Midbrain (tissue), 1 donor: ENCODE measurements at places on chromosomes 11 and 22.

DNA sequence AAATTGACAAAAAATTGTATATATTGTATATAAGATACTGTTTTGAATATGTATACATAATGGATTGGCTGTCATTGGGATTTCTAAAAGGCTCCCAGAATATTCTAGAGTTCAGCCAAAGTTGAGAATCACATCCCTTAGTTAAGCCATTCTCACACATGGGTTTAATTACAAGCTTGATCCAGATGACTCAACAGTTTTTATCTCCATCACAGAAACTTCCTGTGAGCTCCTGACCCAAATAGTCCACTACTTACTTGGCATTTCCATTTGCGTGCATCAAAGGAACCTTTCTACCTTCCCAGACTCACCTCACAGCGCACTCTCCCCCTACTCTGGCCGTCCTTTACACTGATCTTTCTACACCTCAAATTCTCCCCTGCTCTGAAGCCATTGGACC lies 184.8 kb upstream of the ARHGAP20 start:
- DNase-seq, result no peak

DNA sequence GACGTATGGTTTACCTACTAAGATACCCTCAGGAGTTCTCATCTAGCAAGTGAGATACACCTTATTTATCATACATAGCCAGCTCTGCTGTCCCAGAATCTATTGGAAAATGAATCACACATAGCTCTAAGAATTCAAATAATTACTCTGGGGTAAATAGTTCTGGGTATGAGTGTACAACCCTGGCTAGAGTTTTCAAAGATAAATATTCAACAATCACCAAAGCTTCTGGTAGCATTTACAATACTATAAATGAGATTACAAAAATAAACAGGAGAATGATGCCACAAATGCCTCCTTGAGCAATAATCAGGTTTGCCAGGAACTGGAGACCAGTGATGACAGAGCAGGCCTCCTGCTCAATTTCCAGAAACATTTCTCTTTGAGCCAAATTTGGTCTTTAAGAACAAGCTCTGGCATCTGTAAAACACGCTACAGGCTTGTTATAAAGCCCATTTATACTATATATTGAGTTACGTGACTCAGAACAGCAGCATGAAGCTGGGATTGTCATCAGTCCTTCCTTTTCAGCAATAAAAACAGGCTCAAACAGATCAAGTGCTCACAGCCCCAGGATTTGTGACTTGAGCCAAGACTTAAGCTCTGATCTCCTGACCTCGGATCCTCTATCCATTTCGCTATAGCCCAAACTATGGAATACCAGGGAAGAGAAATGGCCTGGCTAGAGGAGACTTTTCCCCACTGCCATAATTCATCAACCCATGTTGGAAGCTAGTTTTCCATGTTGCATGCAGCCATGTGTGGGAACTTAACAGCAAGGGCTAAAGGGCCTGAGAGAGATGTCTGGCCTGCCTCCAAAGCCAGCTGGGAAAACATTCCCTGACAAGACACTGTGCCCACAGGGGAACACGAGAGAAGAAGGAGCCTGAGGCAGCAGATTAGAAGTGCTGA lies 19.7 kb downstream of the RAB30 start:
- DNase-seq, result peak; percentile 43

DNA sequence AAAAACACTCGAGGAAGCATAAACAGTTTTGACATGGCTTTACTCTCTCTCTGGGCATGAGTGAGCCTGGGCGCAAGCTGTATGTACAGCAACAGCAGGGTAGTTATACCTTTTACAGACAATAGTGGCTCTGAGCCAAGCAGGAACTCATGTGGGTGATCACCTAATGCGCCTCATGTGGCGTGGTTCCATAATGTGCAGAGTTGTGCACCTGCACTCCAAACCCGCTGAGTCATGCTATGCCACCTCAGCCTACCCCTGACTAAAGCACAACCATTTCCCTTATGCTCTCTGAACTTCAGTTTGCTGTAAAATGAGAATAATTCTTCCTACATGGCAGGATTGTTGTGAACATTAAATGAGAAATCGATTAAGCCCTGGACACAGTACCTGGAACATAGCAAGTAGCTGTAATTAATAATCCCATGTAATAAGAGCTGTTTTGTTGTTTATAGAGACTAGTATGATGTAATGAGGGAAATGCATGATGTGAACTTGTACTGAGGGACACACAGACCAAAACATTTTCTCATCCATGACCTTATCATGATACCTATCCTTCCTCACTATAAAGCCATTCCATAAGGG lies 71.6 kb downstream of the CCDC34 start:
- DNase-seq, result no peak

DNA sequence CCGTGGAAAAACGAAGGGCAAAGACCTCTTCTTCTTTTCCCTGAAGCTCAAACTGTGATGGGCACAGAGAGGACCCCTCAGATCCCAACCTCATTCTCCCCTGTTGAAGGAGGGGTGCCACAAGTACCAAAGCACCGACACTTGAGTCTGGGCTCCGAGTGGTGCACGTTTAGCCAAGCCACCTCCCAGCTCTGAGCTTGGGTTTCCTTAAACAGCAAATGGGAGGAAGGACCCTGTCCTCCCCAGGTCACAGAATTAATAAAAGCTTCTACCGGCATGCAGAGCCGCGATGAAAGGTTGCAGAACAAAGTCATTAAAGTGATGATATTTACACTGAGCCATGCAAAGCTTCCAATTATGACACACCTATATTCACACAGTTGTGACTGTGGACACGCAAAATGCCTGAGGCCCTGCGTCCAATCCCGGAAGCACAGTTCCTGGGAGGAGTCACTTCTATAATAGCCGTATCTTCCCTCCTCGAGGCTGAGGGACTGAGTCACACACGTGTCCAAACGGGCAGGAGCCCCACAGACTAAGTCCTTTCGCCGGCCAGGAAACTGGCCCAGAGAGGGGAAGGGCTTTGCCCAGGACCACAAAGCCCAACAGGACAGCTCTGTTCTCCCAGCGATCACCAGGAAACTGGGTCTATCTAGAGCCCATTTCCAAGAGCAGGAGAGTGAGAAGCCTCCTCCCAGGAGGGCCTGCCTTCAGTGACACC lies 922 bp upstream of the CSNK1E start:
- no peak for DNase-seq

DNA sequence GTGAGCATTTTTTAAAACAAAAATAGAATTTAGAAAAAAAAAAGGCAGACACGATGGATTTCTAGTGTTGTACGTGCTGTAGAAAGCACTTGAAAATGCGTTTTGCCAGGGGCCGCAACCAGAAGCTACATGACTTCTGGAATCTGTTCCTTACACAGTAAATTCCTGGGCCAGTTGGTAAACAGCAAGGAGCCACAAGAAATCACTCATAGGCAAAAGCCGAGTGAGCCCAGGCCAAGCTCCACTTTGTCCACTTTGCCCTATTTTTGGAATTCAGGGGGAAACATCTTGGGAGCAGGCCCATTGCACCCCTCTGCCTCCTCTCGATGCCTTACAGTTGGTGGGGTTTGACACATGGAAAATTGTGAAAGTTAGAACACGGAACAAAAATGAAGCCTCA lies 4.1 kb upstream of the CELSR1 start:
- DNase-seq, result no peak

DNA sequence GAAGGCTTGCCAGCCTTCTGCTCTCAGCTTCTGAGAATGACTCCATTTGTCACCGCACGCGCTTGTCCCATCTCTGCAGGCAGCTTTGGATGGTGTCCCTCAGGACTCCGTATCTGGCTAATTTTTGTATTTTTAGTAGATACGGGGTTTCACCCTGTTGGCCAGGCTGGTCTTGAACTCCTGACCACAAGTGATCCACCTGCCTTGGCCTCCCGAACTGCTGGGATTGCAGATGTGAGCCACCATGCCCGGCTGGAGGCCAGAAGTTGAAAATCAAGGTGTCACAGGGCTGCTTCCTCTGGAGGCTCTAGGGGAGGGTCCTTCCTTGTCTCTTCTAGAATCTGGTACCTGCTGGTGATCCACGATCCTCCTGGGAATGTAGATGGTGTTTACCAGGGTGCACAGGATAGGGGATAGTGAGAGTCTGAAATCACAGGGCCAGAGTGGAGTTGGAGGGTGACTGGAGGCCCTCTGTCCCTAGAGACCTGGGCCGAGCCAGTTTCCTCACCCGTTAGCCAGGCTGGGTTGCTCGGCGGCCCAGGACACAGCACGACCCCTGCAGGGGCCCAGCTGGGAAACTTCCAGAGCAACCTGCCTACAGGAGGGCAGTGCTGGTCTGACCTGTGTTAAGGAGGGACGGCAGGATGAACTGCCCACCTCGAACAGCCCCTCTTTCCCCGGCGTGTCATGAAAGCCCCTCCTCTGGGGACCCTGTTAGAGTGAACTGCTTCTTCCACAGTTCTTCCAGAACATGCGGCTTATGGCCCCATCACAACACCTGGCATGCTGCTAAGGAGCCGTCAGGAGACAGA lies 48.9 kb upstream of the SHANK2 start:
- no peak for DNase-seq

DNA sequence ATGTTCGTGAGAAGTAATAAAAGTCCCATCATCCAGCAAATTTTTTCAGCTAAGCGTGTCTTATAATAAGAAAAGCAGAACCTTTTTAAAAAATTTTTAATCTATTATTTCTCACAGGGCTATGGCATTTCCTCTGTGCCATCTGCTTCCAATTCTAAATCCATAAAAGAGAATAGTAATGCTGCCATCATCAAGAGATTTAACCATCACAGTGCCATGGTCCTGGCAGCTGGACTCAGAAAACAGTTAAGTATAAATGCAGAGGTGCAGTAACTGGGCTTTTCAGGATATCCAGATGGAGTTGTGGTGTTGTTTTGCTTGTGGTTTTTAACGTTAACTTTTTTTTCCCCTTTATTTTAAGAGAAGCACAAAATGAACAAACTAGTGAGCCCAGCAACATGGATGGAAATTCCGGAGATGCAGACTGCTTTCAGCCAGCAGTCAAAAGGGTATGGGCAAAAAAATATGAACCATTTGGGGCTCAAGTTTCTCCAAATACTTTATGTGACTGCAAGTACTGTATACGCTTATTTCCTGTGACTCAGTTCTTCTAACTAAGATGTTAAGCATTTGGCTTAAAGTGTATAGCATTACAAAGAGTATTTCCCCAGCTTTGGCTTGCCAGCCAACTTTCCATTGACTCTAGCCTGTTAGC lies 25.2 kb downstream of the GTF2H1 start:
- DNase-seq, result no peak

DNA sequence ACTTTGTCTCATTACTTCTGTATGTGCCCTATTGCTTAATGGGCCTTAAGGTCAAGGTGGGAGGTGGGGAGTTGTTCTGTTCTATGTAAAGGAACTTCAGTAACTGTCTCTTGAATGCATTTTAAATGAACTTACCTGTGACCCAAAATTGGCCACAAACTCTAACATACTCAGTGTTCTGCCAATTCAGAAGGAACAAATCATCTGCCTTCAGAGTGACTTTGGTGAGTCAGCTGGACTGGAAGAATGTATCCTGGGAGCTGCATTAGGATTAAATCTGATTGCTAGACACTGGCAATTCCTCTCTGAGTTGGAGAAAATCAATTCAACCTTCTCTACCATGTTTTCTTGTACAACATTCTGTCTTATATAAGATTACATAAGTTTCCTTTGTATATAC lies 1104.8 kb downstream of the DLG2 start:
- DNase-seq, result no peak

- peak; percentile 86 for DNase-seq
Observed at GRCh38 chr11:119975561-119976152, 162.3 kb downstream of the TRIM29 start.

DNA sequence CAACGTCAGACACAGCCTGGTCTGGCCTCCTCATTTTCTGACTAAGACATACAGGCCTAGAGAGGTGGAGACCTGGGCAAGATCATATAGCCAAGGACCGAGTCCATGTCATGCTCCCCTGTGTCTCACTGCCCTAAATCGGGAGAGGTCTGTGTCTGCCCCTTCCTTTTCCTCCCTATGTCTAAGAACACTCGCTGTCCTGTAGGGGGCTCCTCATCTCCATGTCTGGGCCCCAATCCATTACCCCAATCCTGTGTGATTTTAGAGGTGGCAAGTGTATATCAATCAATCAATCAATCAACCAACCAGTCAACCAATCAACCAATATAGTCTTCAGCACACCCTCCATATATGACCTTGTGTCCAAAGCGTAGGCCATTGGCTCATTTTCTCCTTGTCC lies 125.7 kb downstream of the KIRREL3 start:
- DNase-seq, result no peak
